Activated CD4-positive, alpha-beta T cell treated with anti-CD3 and anti-CD28 coated beads for 36 hours (primary cell): ENCODE measurements at places on chromosomes 11 and 22. TPM values are rescaled to one million over a fixed set of nuclear protein-coding genes. Genes with fewer than 3 reads are reported as not detected.

DNA sequence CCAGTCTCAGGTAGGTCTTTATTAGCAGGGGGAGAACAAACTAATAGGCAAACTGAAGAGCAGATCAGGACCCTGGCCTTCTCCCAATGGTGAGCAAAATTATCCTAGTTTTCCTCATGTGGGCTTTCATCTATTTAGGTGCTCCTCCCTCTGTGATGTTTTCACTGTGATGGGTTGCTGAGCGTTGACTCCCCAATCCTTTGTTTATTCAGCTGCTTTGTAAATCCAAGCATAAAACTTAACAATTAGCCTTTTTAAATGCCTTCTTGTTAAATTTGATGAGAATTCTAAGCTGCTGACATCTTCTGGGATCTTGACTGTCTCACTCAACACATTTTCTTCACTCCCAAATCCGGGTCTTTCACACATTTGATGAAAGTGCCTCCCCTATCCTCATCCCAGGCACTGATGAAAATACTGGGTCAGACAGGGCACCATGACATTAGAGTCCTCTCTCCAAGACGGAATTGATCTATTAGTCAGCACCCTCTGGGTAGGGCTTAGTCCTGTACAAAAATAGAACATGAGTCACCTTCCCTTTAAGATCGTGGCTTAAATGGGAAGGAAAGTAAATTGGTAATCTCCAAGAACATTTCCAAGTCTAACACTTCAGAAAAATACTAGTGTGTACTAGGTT is 199.3 kb upstream of the ISX start:
- DNase-seq = no peak

DNA sequence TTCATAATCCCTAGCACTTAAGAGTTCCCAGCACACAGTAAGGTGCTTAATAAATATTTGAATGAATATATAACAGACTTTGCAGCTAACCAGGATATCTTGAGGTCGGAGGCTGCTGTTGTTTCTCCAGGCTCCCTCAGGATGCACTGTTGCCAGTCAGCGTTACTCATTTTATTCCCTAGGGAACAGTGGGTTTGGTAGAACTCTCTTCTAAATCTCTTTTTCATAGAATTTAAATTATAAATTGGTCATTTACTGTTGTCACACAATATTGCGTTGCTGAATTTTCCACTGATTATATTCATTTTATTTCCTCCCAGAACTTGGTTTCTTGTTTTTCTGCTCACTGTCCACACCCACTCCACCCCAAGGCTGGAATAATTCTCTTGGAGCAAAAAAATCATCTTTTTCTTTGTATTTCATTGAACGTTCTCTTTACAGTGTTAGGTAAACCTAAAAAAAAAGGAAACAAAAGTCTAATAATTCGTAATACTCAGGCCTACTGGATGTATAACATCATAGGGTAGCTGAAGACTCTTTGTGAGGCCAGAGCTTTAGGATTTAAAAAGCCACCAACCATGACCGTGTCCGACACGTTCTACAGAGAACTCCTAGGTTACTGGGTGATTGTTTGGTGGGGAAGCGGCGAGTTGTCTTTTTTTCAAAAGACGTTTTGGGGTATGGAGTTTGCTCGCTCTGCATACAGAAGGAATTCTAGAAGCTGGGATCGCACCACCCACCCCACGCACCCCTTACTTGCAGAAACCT is 766 bp upstream of the CAPRIN1 start:
- DNase-seq = no peak

DNA sequence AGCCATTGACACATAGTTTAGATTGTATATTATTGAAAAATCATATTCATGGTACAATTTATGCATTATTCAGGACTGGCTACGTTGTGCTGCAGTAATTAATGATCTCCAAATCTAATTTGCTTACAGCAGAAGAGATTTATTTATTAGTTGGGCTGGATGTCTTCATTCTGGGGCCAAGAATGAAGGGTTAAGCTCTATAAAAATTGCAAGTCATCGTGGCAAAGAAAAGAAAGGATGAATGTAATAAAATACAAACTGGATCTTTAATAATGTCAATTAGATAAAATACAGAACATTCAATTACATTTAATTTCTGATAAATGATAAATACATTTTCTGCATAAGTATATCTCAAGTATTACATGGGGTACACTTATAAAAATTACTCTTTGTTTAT is 151.8 kb upstream of the ANO5 start:
- no peak for DNase-seq

- no peak for DNase-seq
These were observed 10.6 kb downstream of the BCO2 start for GRCh38 chr11:112185883-112186282.

Gene MAPK8IP1
- total RNA-seq = 0.39 TPM
